ENCODE measurements at places on chromosomes 3 and 15.

- DNase-seq = no peak
Observed at GRCh38 chr3:46282696-46283095, 40.4 kb downstream of the CCR3 start.

GRCh38 chr3:138124706-138125355 is 7.4 kb downstream of the A4GNT start:
- DNase-seq = no peak

- DNase-seq = no peak
Observed at GRCh38 chr3:103494011-103494410, 1059.2 kb downstream of the ZPLD1 start.

GRCh38 chr15:44535092-44535491 is 1.9 kb upstream of the EIF3J start:
- no peak for DNase-seq

GRCh38 chr3:164524201-164524600 is 554.1 kb downstream of the SI start:
- no peak for DNase-seq

DNA sequence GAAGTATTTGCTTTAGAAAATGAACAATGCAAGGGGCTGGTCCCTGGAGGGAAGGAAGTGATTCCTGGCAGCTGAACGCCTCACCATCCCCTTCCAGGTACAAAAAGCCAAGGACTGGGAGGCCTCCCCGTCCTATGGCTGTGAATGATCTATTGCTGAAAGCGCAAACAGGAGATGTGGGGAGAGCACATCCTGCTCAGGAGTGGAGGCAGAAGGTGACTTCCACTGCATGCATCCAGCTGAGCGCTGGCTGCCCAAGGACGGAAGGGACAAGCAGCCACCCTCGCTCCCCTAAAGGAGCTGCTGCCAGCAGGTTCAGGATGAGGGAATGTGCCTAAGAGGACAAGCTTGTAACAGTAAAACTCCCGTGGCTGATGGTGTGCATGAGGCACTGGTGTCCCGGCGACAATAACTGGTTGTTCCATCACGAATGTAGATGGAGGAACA is 41.4 kb downstream of the ABTB1 start:
- no peak for DNase-seq

DNA sequence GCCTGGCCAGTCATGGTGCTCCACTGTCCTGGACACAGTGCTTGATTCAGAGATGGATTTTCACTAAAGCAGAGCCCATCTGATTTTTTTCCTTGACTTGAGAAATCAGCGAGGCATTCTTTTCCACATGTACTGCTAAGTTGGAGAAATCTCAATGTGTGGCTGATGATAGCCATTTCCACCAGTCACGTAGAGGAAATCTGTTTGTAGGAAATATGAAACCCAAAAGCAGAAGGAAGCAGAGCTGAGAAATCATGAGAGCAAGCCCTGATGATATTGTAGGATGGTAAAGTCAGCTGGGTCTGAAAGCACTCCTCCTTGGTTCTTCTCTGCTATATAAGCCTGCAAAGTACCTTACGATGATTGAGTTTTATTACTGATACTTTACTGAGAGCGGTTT is 1233.4 kb downstream of the ROBO2 start:
- no peak for DNase-seq

GRCh38 chr3:69692761-69693160 is 46.5 kb upstream of the MITF start:
- no peak for DNase-seq

DNA sequence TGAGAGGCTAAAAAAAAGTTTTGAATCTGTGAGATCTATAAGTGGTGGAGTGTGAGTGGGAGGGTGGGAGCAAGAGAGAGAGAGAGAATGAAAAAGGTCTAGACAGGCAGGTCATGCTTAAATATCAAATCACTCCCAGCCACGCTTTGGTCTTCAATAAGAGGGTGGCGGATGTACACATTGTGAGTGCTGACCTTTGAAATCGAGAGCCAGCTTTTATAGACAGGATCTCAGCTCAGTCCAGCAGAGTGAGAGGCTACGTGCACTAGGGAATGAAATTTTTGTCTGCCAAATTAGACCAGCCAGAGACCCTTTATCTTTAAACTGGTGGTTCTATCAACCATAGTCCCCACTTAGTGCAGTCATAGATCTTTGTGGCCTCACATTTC is 342.3 kb upstream of the PROK2 start:
- no peak for DNase-seq

DNA sequence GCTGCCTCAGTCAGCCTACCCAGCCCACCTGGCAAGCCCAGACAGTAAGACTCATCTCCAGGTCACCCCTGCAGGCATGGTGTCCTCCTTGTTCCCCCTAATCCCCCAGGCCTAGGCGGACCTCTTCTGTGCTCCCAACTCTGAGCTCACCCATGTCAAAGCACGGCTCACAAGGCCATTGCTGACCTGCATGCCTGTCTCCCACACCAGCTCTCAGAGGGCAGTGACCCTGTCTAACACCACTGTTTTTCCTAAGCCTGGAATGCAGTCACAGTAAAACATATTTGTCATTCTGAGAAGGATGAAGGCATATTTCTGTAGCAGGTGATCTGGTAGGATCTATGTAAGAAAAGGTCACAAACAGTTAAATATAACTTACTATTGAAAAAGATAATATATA is 110.3 kb upstream of the HACD2 start:
- no peak for DNase-seq

- no peak for DNase-seq
Observed at GRCh38 chr15:66833371-66833770, 131.3 kb downstream of the SMAD6 start.

GRCh38 chr3:177554895-177555759 is 357.8 kb upstream of the TBL1XR1 start:
- no peak for DNase-seq

GRCh38 chr3:15180042-15180611 is 25.9 kb upstream of the CAPN7 start:
- no peak for DNase-seq

DNA sequence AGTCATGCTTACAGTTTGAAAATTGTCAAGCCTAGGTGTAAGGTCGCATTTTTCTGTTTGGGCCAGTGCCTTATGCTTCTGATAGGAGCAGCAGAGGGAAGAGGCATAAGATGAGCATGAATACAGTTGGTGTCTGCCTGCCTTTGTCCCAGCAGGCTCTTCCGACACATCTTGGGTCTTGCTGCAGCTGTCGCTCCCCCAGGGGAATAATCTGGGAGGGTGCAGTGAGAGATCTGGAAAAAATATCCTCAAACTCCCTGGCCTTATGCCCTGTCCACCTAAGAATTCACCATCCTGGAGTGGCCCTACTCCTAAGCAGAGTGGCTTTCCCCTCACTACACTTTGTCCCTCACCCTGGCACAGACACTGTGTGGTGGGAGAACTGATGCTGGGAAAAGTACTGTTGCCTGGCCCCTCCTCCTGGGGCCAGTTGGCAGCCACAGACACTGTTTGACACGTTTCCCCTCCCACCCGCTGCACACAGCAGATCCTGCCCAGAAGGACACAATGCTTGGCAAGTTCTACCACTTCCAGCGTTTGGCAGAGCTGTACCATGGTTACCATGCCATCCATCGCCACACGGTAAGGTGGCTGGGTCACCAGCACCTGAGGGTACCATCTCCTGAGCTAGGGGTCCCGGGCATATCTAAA is 21.1 kb upstream of the RHO start:
- DNase-seq = no peak

DNA sequence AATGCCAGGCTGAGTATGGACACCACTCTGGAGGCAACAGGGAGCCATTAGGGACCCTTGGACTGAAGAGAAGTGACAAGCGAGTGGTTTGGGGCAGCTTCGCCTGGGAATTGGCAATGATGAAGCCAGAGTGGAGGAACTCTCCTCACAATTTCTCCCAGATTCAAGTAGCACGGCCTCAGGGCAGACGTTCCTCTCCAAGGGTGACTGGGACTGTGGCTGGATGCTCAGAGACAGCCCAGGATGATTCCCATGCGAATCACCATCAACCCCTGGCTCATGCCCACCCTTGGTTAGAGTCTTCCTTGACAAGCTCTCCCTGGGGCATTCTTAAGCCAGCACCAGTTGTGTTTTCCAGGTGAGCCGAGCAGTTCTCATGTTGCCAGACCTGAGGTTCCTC is 16.3 kb upstream of the DOCK3 start:
- DNase-seq = no peak

GRCh38 chr15:31498756-31499155 is 172.1 kb downstream of the KLF13 start:
- no peak for DNase-seq

- no peak for DNase-seq
Observed at GRCh38 chr3:22228705-22229104, 477.7 kb upstream of the ZNF385D start.

- no peak for DNase-seq
Observed at GRCh38 chr3:158395421-158395820, 175.6 kb upstream of the MLF1 start.

DNA sequence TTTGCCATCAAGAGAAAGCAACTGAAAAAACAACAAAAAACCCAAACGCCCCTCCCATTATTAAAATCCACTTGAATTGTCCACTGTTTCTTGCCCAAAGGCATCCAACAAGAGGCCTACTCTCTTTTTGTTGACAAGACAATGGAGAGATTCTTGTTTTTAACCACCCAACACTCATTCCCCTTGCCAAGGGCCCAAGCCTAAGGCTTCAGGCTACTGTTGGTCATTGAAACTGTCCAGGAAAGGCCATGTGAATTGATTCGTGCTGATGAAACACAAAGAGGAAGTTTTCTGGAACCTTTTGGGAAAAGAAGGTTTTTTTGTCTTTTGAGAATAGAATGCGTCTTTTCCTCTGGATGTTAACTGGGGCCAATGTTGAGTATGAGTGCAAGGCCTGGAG is 157.4 kb upstream of the PFN2 start:
- DNase-seq = no peak

- no peak for DNase-seq
Observed at GRCh38 chr3:48194446-48195071, 6.3 kb upstream of the CDC25A start.

GRCh38 chr3:101687142-101687931 is 819 bp upstream of the RPL24 start:
- DNase-seq = no peak

- DNase-seq = no peak
Observed at GRCh38 chr15:68792901-68793766, 27.6 kb downstream of the ANP32A start.

- DNase-seq = no peak
Observed at GRCh38 chr15:29089731-29090616, 179.6 kb downstream of the NSMCE3 start.

- no peak for DNase-seq
Observed at GRCh38 chr3:184632551-184633236, 71.1 kb downstream of the EPHB3 start.

GRCh38 chr3:16663854-16664712 is 58.9 kb upstream of the DAZL start:
- no peak for DNase-seq

- no peak for DNase-seq
Observed at GRCh38 chr15:77329202-77329601, 90.7 kb downstream of the PEAK1 start.

DNA sequence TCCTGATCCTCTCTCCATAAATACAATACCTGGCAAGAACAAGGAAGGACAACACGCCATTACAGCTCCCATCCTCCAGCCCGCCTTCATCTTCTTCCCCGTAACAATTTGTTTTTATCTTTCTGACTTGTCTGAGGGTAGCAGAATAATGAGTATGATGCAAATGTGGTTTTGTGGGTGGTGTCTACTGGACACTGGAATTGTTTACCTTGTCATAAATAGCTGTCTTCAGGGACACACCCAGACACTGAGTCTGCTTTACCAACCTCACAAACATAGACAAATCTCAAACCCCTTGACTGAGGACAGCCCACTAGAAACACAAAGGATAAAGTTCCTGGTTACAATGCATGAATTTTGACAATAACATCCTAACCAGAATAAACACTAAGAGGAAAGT is 13.4 kb downstream of the WDR72 start:
- no peak for DNase-seq

DNA sequence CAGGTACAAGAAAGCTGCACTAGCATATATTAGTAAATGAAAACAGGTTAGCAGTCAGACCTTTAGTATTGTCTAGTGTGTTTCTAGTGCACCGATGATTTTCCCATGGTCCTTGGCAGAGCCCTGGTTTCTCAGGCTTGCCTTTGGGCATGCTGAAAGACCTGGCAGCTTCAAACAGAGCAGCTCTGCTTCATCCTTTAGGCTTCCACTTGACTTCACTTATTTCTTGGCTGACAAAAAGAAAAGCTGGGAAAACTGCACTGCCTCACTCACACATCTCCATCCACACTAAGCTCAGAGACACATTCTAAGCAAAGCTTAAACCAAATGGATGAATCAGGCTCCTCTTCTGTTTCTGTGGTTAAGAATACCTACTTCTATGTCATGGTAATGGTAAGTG is 374.8 kb upstream of the PDZRN3 start:
- no peak for DNase-seq

DNA sequence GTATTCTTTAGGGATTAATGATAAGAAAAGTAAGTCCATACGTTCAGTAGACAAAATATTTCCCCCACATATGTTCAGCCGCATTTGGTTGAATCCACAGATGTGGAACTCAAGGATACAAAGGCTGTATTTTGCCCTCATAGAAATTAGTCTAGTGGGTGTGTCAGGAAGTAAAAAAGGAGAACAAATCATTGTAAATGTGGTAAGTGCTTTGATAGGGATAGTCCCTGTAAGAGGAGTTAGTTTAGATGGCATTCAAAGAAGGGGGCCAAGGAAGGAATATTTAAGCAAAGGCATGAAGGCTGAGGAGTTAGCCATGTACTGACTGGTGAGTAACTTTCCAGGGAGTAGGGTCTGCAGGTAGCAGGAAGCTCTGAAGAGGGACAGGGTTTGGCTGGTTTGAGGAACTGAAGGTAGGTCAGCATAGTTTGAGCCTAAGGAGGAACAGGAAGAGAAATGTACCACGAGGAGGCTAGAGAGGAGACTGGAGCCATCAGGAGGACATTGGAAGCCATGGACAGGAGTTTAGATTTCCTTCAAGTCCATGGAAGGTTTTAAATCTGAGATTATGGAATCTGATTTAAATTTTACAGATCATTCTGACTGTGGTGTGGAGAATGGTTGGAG is 98.8 kb downstream of the MME start:
- DNase-seq = no peak

DNA sequence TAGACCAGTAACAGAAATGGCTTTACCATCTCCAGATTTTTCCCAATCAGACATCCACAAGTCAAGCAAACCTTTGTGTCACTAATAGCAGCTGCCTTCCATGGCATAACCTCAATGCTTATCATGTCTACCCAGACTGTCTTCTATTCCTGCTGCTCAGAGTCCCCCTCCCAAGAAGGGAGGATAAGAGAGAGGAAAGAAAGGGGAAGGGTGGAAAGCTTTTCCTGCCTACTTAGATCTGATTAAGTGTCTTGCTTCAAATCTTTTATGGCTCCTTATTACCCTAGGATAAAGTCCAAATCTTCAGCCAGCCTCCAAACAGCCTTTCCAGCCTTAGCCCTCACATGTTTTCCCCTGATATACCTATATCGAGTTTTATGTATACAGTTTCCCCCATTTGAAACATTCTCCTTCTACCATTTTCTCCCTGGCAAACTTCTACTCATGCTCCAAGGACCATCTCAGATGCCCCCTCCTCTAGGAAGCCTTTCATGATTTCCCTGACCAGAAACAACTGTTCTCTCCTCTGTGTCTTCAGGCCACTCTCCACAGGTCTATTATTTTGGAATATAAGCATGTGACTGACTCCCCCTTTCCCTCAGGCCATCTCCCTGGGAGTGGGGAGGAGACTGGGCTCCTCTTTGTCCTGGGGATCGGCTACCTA is 7.9 kb upstream of the SSUH2 start:
- no peak for DNase-seq

- no peak for DNase-seq
Observed at GRCh38 chr15:93201940-93202339, 112.9 kb upstream of the RGMA start.

GRCh38 chr3:136078421-136079364 is 113.2 kb downstream of the PPP2R3A start:
- DNase-seq = no peak

GRCh38 chr3:18370672-18371071 is 54.5 kb downstream of the SATB1 start:
- no peak for DNase-seq
